ENCODE measurements at places on chromosomes 12 and 14. TPM values are rescaled to one million over a fixed set of nuclear protein-coding genes. Genes with fewer than 3 reads are reported as not detected.

The POTEG gene
- total RNA-seq = not detected

The MANSC4 gene
- total RNA-seq = not detected

The KCNH3 gene
- 1.9 TPM for total RNA-seq

The CMKLR1 gene
- not detected for total RNA-seq

The AKAP3 gene
- total RNA-seq = 2.5 TPM

The ENDOU gene
- total RNA-seq = not detected

The MYBPC1 gene
- not detected for total RNA-seq

The APOF gene
- not detected for total RNA-seq

The SCNN1A gene
- 0.67 TPM for total RNA-seq

GRCh38 chr14:91380610-91381371 lies 36.8 kb downstream of the CCDC88C start:
- no peak for DNase-seq

GRCh38 chr12:24913130-24913529 lies 35.8 kb downstream of the BCAT1 start:
- no peak for DNase-seq

DNA sequence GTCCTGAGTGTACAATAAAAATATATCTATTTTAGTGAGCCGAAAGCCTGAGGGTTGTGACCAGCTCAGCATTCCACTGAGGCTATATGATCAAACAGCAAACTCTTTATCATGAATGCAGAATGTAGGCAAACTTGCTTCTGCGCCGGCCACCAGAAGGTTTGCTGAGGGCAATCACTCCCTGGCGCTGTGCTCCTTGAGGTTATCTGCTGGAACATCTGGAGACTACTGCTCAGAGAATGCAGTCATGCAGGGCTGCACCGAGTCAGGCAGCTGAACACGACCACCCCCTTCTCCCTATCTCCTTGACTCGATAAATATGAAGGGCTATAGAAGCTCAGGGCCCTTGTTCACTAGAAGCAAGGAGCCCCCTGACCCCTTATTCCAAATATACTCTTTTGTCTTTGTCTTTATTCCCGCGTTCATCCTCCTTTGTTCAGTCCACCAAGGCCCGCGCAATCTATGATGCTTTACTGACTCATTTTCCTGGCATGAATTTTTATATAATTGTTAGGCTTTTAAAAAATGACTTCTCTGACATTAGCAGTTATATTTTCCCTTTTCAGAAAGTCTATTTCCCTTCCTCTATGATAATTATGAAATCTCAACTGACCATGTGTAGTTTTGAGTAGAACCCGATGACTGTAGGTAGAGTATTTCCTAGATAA lies 1089.3 kb downstream of the SLC16A7 start:
- DNase-seq = no peak

- no peak for DNase-seq
These were observed 21.5 kb downstream of the SCARB1 start for GRCh38 chr12:124842073-124842749.

GRCh38 chr14:78974691-78975090 lies 804.5 kb downstream of the NRXN3 start:
- DNase-seq = no peak

- DNase-seq = no peak
These were observed 1.7 kb downstream of the ZBTB42 start for GRCh38 chr14:104802394-104803184.

- DNase-seq = no peak
These were observed 235.1 kb upstream of the PWP1 start for GRCh38 chr12:107450541-107450940.

- DNase-seq = no peak
These were observed 799 bp downstream of the THTPA start for GRCh38 chr14:23556700-23557440.

All from activated CD4-positive, alpha-beta T cell treated with anti-CD3 and anti-CD28 coated beads, Interleukin-2, amount 10 ng/mL, durations not matched to agents 7 days and 5 days (primary cell).